Memory B cell (primary cell): ENCODE measurements at places on chromosomes 6 and 20.

DNA sequence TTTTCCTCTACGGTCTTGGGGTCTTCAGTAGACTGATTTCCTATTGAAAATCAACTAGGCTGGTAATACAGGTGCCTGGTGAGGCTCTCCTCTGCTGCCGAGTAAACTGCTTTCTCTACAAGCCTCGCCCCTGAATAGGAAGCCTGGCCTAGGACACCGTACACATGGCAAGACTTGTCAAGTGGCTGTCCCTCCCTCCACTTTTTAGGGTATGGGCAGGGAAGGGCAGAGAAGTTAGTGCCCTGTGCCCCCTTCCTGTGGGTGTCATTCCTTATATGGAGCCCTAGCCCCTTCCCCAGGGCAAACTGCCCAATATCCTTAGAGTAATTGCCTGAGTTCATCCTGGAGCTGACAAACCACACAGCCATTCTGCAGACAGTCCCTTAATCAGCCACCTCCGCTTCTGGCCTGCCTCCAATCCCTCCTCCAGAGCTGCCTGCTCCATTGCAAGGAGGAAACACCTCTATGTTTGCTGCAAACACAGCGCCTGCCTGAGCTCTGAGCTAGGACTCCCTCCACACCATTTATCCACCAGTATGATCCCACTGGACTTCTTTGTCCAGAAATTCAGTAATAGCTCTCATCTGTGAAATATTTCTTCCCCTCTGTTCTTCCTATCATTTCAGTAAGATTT is 93.1 kb downstream of the CHD6 start:
- no peak for DNase-seq

DNA sequence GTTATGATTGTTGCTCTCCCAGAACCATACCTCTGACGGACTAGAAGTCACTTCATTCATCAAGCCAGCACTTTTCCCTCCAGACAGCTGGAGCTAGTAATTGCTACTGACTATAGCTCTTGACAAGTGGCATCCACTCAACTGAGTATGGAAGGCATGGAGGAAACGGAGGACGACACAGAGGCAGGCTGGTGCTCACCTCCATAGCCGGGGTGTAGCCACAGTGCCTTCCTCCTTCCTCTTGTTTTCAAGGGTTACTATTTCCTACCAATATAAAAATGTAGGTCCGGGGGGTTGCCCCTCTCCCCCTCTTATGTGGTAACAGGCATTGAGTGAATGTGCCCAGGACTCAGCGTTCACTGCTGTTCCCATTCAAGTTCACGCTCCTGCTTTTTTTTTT is 23.5 kb upstream of the FOXC1 start:
- no peak for DNase-seq

DNA sequence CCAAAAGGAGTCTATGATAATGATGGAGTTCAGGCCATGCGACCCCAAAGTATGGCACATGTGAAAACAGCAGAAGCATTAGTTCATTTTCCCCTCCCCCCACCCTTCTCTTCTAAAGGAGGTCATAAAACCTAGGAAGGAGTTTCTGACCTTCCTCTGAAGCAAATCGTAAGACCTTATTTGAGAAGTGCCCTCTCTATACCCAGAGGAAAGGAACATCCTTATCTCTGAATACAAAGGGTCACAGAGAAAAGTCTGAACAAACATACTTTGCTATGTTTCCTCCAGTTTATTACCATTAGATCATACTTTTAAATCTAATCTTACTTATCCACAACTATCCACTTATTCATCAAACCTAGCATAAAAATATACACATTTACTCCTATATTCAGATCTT is 48.6 kb downstream of the SLX4IP start:
- no peak for DNase-seq

DNA sequence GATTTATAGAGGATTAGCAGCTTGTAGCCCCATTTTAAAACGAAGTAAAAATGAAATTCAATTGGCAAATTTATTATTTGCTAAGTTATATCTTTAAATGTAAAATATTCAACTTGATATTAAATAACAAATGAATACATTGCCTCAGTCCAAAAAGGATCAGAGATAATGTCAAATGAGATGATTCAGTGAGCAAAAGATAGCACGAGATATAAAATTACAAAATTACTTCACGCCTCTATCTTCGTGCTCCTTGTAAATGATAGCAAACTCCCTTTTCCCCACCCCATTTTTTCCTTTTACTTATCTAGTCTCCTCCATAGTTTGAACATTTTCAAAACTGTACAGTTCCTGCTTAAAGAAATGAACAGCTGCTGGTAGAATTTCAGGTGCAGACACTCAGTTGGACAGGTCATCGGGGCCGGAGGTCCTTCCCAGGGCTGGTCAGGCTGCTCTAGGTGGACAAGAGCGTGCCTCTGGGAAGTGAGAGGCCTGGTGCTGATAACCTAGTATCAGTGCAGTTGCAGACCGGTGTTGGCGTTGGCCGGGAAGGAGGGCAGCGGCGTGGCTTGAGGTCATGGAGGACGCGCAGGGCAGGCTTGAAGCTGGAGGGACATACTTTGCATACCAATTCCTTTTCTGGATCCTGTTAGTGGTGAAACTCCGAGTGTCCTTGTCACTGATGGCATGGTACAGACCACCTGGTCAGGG is 83.9 kb downstream of the CDC5L start:
- no peak for DNase-seq

DNA sequence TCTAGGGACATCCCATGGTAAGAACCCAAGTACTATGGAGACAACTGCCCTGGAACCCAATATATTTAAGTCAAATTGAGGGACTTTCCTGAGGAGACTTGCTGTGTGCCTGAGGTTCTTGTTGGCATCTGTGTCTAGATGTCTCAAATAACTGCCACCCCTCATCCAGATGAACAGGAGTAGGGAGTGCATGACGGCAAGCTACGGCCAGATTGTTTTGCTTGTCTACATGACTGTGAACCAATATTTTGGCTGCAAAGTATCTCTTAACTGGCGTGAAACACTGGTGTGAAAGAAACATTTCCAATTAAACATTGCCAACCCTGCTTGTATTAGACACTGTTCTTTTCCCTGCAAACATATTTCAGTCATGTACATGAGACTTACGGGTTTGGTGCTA is 52.4 kb upstream of the SIM1 start:
- DNase-seq = no peak

DNA sequence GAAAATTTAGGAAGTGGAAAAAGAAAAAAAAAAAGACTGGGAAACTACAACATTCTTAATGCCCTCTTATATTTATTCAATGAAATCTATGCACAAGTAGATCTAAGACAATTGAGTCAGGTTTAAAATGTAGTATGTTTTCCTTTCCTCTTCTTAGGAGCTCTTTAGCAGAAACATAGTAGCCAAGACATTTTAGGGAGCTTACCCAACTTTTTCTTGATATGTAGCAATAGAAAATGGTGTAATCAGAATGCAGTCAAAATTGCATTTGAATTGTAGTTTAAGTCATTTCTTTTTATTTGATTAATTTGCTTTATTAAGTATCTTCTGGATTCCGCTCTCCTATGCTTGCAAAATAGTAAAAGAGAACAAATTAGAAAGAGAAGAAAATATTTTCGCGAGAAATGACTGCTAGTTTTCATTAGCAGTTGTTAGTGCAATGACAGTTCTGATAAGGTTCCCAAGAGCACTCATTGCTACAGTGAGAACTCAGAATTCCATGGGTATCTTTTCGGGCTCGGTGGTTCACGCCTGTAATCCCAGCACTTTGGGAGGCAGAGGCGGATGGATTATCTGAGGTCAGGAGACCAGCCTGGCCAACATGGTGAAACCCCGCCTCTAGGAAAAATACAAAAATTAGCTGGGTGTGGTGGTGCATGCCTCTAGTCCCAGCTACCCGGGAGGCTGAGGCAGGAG is 52.2 kb downstream of the JARID2 start:
- no peak for DNase-seq

GRCh38 chr6:29995340-29995777 is 53.0 kb downstream of the HLA-A start:
- no peak for DNase-seq

DNA sequence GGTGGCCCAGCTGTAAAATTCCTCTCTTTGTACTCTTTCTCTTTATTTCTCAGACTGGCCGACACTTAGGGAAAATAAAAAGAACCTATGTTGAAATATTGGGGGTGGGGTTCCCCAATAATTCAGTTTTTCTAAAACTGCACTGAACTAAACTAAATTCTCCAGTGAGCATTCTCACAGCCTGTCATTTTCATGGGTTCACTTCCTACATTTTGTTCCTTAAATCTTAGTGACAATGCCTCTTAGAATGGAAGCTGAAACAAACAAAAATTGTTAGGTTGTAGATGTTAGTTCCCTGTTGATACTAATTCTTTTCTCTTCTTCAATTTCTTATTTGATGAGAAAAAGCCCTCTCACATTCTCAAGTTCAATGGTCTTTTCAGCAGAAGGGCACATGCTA is 35.8 kb upstream of the IFNGR1 start:
- no peak for DNase-seq

- no peak for DNase-seq
Observed at GRCh38 chr20:56121850-56122249, 116.5 kb upstream of the CBLN4 start.

GRCh38 chr6:13943943-13944342 is 19.2 kb downstream of the RNF182 start:
- no peak for DNase-seq

DNA sequence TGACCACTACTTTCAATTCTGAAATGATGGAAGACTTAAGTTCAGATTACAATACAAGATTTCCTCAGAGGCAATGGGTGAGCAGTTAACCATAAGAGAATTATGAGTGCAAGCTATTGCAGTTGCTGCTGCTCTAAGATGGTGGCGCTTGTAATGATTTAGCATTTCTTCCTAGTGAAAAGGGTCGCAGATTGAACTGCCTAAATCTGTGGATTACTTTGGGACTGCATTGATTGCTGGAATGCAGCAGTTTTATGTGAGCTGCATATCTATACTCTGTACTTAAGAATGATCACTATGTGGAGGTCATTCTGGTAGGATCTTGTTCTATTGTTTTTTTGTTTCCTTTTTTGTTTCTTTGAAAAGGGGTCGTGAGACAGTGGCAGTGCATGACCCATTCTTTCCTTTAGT is 5.3 kb downstream of the SCAF8 start:
- no peak for DNase-seq

GRCh38 chr6:158040051-158040803 is 58.6 kb downstream of the SYNJ2 start:
- no peak for DNase-seq

DNA sequence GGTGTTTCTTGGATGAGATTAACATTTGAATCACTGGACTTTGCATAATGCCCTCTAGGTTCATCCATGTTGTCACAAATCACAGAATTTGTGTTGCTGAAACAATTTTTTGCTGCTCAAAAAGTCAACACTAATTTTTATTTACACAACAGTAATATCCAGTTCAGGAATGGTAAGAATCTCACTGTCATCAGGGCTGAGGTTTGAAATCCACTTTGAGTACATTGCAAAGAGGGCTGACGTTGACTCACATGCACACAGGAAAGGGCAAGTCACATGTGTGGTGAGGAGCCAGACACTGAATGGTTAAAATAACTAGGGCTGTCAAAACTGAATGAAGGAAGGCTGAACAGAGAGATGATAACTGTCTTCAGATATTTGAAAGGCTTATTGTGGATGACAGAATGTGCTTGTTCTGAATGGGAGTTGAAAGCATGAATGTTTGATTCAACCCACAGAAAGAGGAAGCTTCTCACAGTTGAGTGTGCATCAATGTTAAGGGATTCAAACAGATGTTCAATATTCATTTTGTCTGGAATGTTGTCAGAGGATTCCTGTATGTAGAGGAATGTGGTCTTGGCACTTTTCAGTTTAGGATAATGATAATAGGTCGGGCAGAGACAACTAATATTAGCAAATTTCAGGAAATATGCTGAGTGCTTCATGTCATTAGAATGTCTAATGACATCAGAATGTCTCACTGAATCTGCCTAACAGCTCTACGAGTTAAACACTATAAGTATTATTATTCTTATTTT is 3.6 kb upstream of the ADGRG6 start:
- no peak for DNase-seq

GRCh38 chr6:7290079-7290478 is 22.9 kb downstream of the SSR1 start:
- DNase-seq = no peak

GRCh38 chr20:63658749-63659187 is 656 bp downstream of the RTEL1 start:
- no peak for DNase-seq

DNA sequence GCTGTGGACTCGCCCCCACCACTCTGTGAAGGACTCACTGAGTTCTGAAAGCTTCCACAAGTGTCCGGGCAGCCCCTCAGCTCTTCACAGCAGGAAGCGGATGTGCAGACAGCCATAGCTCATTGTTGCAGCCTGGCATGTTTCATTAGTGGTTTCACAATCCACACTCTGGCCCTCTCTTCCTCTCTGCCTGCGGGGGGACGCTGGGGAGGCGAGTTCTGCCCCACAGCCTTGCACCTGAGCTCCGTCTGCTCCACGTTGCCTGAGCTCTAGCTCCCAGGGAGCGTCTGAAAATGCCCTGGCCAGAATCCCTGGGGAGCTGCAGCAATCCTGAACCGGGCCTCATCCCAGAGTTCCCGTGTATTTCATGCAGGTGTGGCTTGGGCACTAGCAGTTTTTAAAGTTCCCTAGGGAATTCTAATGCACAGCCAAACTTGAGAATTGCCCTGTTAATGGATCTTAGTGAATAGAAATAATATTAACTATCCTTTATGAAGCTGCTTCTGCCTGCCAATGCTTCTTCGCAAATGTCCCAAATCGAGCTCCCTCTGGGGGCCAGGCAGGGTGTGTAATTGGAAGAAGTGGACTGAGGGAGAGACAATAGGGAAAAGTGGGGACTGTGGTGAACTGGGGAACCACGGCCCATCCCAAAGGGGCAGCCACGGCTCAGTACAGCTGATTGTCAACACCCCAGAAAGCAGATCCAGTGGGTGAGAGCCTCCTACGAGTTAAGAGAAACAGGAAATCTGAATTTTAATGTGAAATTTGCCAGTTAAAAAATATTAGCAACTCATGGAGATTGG is 51.5 kb downstream of the CTCFL start:
- no peak for DNase-seq

- no peak for DNase-seq
Observed at GRCh38 chr20:58160451-58161061, 67.9 kb downstream of the ANKRD60 start.

DNA sequence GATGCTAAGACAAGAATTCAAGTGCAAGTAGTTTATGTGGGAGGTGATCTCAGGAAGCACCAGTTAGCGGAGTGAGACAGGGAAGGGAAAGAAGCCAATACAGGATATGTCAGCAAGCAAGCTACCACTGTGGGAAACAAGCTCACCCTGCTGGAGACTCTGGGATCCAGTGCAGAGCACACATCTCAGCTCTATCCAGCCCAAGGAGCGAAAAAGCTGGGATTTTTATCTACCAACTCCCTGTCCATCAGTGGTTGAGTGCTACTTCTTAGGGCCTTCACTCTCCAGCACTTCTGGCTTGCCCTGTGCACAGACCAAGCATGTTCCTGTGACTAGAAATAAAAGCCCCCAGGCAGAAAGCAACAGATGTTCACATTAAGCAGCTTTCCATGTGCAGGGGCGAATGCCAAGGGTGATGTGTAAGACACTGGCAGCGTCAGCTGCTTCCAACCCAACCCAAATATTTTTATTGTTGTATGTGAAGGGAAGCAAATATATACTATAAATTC is 10.8 kb upstream of the RNF24 start:
- no peak for DNase-seq
